ENCODE measurements at places on chromosomes 5 and 9.

DNA sequence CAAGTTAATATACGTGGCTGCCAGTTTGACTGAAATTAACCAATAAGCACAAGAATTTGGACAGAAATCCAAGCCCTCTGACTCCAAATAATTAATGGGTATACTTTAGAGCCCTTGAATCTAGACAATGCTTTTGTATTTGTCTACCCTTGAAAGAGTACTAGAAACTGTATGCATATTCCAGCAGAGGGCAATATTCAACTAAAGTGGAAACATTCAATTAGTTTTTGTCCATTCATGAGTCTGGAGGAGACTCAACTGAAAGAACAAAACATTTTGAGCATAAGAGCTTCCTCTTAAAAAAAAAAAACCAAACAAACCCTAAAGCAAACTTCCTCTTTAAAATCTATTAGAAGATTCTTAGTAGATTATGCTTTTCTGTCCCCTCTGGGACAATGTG, 157.8 kb downstream of the ARHGEF28 start:
- peak; percentile 50 for DNase-seq

GRCh38 chr5:179294891-179295777, 50.1 kb downstream of the ADAMTS2 start:
- DNase-seq: peak; percentile 89

DNA sequence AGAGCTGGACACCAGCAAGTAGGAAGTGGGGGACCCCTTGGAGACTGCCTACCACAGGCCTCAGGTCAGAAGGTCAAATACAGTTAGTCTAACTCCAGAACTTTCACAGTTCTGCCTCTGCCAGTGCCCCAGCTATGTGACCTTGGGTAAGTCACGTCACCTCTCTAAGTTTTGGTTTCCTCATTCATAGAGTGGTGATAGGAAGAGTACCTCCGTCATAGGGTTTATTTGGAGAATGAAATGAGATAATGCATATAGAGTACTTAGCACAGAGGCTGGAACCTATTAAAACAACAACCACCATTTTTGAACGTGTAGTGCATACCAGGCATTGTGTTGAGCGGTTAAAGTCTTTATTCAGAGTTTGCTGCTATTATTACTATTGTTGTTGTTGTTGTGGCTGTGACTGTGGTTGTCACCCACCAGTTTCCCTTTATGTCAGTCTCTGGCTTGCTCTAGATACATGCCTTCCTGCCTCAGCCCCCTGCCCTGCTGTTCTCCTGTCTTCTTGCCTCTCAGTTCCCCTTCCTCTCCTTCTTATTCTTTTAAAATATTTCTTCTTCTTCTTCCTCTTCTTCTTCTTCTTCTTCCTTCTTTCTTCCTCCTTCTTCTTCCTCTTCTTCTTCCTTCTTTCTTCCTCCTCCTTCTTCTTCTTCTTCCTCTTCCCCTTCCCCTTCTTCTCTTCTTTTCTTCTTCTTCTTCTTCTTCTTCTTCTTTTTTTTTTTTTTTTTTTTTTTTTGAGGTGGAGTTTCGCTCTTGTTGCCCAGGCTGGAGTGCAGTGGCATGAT, 67.8 kb downstream of the RALGPS1 start:
- no peak for DNase-seq

- peak; percentile 17 for DNase-seq
Measured at GRCh38 chr9:100219347-100219746, 120.3 kb downstream of the INVS start.

- DNase-seq: no peak
Measured at GRCh38 chr5:172875505-172876279, 41.6 kb downstream of the ERGIC1 start.

- DNase-seq: no peak
Measured at GRCh38 chr5:171131497-171131896, 177.6 kb upstream of the TLX3 start.

GRCh38 chr5:150640311-150641005, at the start of gene SYNPO:
SYNPO (plus strand) TSS chr5:150640660; CDS start chr5:150648276, 7,616 bp downstream.
- DNase-seq: peak; percentile 93

DNA sequence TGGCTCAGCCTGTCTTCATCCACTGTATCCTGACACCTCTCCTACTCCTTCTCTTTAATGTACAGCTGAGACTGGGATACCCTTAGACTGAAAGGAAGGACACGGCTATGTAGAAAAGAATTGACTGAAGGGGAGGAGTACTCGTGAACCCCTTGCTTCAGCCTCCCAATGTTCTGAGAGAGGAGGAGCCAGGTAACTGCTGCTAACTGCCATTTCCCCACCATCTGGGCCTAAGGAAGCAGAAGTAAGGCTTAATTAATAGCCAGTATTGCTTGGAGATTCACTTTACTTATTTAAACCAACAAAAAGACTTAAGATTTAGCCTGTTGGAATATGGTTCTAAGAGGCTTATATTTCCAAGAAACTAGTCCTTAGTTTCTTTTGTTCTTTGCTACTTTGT, 18.8 kb upstream of the RGS3 start:
- DNase-seq: no peak

DNA sequence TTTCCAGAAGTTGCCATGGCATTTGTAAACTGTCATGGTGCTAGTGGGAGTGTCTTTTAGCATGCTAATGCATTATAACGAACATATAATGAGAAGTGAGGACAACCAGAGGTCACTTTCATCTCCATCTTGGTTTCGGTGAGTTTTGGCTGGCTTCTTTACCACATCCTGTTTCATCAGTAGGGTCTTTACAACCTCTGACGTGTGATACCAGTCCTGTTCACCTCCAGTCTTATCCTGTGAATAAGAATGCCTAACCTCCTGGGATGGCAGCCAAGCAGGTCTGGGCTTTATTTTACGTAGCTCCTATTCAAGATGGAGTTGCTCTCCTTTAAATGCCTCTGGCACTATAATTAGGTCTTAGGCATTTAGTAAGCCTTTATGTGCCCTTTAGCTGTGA, 20.4 kb upstream of the RFK start:
- DNase-seq: peak; percentile 25

GRCh38 chr5:150783422-150783928, 4.9 kb downstream of the SMIM3 start:
- peak; percentile 96 for DNase-seq
